ENCODE measurements at places on chromosomes 2 and 18.
A peak's percentile ranks its signal among the peaks of the same experiment; 100 is the strongest.

- no peak for DNase-seq
Measured at GRCh38 chr18:3441290-3441689, 8.7 kb upstream of the TGIF1 start.

- no peak for DNase-seq
Measured at GRCh38 chr2:70086278-70086837, 919 bp upstream of the PCBP1 start.

GRCh38 chr2:18959952-18960717 is 370.8 kb upstream of the NT5C1B start:
- DNase-seq: no peak

DNA sequence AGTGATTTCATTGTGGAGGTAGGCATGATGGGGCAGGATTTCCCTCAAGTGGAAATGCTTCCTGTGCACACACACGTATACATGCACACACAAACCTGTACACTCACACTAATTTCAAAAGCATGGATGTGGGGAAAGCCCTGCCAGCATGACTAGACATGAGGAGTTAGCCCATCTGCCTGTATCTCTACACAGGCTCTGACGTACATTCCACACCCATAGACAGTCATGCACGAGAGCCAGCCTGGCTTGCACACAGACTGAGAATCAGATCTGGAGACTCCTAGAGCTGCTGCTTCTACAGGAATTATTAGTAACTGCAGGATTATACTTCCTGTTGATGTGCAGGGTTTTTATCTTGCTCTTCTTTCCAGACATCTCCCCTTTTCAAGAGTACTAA is 27.3 kb upstream of the NFU1 start:
- peak; percentile 2 for DNase-seq

DNA sequence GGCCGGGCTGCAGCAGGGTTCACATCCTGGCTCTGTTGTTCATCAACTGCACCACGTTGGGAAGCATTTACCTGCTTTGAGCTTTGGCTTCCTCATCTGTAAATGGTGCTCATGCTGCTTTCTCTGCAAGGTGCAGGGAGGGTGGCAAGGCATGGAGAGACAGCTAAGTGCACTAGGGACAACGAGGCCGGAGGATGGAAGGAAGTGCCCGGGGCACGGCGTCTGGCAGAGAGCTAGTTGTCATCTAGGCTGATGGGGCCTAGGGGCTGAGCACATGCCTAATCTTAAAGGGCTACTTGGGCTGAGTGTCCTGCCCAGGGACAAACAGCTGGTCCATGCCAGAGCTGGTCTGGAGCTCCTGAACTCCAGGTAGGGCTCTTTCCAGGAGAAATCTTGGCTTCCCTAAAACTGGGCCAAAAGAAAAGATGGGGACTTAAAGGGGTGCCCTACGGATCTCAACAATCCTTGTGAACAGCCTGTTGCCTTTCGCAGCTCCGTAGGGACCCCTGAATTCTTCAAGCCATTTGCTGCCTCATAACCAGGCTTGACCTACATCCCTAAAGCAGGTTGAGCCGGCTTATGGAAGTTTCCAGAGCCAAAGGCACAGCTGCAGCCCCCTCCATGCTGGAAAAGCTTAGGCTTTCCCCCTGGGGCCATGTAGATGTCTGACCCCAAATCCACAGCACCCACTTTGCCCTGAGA is 130.8 kb downstream of the SMAD7 start:
- DNase-seq: no peak

Measured in non-pigmented ciliary epithelial cell (primary cell).